ENCODE measurements at places on chromosomes 13 and 19.

DNA sequence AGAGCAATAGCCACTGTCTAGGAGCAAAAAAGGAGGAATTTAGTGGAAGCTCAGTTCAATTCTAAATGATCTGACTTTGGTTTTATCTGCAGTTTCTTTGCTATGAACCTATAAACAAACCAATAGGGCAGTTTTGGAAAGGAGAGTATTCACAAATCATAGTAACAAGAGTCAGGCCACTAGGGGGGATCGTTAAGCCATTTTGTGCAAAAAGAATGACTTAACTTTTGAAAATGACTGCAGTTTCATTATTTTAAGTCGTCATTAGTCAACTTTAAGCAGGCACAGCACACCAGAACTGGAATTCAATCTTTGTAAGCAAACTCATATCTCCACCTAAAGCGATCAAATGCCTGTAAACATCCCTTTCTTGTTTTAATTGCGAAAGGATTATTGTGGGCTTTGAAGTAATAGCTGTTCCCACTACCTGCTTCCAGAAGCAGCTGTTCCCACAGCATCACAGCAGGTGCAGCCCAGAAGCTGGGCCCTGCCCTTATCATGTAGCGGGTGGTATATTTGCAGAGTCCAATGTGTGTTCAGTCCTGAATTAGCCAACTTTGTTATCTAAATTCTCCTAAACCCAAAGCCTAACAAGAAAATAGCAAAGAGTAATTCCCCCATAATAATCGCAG is 51.5 kb downstream of the SOX21 start:
- DNase-seq, result no peak

GRCh38 chr13:75174481-75174880 is 307.5 kb downstream of the TBC1D4 start:
- DNase-seq, result no peak

- no peak for DNase-seq
Observed at GRCh38 chr19:30089086-30089665, 147.1 kb downstream of the URI1 start.

GRCh38 chr19:30686176-30686820 is 314.1 kb downstream of the ZNF536 start:
- peak; percentile 34 for DNase-seq

DNA sequence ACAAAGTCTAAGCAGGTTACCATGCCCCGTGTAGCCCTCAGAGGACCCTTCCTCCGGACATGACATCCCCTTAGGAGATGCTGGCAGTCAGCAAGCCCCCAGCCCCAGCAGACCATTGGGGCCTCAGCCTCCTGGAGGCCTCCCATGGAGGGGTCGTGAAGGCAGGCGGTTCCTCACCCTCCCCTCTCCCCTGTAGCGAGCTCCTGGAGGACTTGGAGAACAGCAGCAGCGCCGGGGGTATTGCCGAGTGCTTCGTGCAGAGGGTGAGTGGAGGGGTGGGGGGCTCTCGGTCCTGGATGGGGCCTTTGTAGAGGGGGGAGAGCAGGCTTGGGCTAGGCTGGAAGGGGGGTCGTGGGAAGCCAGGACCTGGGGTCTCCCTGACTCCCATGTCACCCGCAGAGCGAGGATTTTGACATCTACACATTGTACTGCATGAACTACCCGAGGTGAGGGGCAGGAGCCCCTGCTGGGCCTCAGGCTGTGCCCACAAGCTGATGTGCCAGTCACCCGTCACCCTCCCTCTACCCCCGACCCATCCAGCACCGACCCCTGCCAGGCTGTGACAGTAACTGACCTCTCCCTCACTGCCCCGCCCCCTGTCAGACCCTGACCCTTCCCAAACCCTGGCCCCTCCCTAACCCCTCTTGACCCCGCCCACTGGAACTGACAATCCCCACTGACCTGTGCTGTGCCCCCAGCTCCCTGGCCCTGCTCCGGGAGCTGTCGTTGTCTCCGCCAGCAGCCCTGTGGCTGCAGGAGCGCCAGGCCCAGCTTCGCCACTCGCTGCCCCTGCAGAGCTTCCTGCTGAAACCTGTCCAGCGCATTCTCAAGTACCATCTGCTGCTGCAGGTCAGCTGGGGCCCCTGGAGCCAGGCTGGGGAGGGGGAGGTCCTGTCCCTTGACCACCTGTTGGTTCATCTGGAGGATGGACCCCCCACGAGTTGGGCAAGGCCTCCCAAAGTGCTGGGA is 4.0 kb downstream of the PLEKHG2 start:
- DNase-seq, result no peak

DNA sequence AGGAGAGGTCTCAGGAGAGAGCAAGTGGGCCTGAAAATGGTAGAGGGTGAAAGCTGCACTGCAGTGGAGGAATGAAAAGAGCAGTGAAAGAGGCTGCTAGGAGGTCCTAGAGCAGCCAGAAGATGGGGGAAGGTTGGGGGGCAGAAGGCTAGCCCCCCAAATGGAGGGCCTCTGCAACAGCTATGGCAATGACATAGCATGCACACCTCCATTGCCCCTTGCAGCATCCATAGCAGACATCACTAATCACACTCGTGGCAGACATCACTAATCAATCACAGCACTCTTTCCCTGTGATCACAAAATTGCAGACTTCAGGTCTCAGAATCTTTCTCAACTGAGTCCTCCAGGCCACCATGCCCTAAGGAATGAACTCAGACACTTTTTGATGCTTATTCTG is 21.9 kb downstream of the CCL25 start:
- DNase-seq, result no peak

- no peak for DNase-seq
Observed at GRCh38 chr13:85710545-85710944, 88.7 kb downstream of the SLITRK6 start.

DNA sequence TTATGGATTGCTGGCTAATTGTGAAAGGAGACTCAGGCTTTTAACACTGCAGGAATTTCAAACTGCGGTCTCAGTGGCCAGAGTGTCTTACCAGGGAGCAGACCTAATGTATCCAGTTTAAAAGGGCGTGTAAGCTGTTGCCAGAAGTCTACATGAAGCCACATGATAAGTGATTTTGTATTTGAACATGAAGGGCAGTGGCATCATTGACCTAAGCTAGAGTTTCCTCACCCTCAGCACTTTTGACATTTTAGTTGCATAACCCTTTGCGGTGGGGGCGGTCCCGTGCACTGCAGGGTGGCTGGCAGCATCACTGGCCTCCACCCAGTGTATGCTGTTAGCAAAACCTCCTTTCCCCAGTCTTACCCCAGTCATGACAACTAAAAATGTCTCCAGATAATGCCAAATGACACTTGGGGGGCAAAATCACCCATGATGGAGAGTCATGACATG is 23.7 kb upstream of the GPR18 start:
- DNase-seq, result no peak

GRCh38 chr19:58059003-58059670 is at the start of gene ZNF135:
Gene ZNF135, plus strand, starts transcription at chr19:58059282. Its CDS starts 721 bp downstream, at chr19:58060003.
- DNase-seq, result peak; percentile 85

DNA sequence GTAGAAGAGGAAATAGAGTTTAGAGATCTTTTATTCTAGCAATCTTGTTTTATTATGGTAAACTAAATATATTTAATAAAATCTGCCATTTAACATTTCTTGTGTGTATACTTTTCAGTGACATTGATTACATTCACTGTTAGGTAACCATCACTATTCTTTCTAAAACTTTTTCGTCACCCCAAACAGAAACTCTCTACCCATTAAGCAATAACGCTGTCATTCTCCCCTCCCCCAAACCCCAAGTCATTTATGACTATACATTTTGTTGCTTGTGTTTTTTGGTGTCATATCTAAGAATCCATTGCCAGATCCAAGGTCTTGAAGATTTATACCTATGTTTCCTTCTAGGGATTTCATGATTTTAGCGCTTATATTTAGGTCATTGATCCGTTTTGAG is 10.6 kb downstream of the URI1 start:
- no peak for DNase-seq

- DNase-seq, result no peak
Observed at GRCh38 chr19:2477732-2478191, 1.8 kb downstream of the GADD45B start.

GRCh38 chr13:100738176-100738855 is 63.7 kb upstream of the TMTC4 start:
- DNase-seq, result no peak

DNA sequence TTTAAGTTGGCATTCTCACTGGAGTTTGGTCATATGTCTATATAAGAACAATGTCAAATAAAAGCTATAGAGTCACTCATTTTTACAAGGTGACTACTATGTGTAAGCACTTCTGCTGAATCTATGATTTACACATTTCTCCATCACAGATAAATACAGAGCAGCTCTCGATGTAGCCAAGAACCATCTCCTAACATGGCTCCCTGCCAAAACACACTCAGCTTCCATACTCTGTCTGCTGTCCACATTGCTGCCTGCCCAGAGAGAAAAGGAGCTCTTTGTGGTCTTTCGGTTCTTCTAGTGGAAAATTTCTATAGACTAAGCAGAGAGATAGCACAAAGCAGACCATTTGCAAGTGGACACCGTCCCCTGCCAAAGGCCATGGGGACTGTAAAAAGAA is 190.9 kb upstream of the KLF12 start:
- peak; percentile 44 for DNase-seq

GRCh38 chr13:51122868-51123566 is 11.9 kb upstream of the C13orf42 start:
- peak; percentile 57 for DNase-seq

DNA sequence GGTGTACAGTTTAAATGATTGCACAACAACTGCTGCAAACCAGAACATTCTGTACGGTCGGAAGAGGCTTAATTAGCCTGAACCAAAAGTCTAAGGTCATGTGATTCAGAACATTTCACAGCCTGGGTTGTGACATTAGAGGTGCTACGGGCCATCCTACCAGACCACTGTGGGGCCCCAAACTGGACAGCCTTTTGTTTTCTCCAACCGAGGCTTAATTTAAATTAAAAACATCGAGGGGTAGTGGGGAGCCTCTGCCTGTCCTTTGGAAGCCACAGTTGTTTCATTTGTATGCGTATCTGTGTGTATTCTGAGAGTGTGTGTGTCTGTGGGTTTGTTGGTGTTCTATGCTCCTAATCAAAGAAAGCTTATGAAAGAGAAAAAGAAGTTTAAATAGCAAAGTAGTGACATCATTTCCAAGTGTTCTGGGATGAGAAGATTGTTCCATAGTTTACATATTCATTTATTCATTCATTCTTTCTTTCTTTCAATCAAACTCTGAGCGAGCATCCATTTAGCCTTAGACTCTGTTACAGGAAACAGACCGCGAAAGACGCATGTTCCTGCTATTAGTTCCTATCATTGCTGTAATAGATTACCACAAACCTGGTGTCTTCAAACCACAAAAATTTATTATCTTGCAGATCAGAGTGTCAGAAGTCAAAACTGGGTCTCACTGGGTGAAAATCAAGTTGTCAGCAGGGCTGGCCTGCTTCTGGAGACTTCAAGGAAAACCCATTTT is 444.8 kb downstream of the FOXO1 start:
- DNase-seq, result no peak

GRCh38 chr13:40186041-40186440 is 480.4 kb downstream of the FOXO1 start:
- no peak for DNase-seq

DNA sequence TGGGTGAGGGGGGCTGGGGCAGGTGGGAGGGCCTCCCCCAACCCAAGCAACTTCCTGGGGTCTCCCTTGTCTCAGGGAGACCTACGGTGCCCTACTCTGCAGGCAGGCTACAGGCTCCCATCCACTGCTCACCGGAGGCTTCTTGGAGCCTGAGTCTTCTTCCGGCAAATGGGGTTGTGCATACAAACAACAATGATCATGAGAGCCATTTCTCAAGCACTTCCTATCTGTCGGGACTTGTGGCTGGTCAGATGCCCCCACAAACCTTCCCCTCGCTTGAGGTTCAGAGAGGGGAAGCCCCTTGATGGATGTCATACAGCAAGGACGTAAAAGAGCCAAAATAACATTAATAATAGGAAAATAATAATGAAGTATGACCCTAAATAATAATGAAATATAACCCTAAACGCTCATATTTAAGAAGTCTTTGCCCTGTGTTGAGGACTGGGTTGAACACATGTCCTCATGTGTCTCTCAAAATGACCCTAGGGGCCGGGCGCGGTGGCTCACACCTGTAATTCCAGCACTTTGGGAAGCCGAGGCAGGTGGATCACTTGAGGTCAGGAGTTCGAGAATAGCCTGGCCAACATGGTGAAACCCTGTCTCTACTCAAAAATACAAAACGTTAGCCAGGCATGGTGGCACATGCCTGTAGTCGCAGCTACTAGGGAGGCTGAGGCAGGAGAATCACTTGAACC is 727 bp downstream of the CD37 start:
- DNase-seq, result no peak

DNA sequence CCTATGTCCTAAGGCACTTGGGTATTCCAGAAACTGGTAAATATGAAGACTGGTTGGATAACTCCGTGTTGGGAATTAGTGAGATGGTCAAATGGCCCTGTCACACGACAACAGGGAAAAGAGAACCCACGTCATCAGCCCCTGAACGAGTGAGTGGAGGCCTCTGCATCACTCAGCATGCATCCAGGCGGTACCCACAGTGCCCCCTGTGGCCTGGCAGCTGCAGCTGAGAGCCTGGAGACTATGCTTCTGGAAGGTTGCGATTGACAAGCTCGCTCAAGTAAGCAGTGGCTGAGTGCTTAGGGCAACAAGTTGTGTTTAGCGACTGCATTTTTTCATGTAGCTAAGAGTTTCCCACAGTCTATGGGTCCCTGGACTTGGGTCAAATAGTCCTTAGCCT is 55.9 kb downstream of the COL4A2 start:
- no peak for DNase-seq

DNA sequence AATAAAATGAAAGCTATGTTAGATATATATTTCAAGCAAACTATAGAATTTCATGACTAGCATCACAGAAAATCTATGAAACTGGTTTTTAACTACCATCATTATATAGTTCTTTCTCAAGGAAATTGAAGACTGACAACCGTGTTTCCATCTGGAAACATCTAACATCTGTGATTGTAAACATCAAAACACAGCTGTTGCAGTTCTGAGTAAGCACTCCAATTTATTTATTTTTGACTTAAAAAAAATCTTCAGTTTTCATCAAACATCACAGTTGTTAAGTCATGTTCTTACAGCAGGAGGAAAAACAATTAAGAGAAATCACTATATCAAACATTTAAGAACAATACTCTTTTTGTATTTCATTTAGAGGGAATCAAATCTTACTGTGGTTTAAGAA is 1653.0 kb upstream of the MIR17HG start:
- no peak for DNase-seq

GRCh38 chr13:52924289-52925148 is 76.1 kb upstream of the PCDH8 start:
- no peak for DNase-seq

DNA sequence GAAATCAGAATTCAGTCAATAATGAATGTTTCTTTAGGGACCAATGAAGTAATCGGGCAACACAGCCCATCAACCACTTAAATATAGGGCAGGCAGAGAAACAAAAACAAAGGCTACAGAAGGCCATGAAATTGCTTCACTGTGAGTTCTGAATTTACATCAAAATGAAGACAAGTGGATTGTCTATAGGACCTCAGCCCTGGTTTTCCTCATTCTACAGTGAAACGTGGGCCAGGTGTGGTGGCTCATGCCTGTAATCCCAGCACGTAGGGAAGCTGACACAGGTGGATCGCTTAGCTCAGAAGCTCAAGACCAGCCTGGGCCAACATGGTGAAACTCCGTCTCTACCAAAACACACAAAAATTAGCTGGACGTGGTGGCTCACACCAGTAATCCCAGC is 416.0 kb downstream of the KLF12 start:
- DNase-seq, result no peak

All from NCI-H2171 (cell line).